ENCODE measurements at places on chromosomes 4 and X.

GRCh38 chr4:142959173-142959572 is 113.1 kb upstream of the INPP4B start:
- DNase-seq = no peak

DNA sequence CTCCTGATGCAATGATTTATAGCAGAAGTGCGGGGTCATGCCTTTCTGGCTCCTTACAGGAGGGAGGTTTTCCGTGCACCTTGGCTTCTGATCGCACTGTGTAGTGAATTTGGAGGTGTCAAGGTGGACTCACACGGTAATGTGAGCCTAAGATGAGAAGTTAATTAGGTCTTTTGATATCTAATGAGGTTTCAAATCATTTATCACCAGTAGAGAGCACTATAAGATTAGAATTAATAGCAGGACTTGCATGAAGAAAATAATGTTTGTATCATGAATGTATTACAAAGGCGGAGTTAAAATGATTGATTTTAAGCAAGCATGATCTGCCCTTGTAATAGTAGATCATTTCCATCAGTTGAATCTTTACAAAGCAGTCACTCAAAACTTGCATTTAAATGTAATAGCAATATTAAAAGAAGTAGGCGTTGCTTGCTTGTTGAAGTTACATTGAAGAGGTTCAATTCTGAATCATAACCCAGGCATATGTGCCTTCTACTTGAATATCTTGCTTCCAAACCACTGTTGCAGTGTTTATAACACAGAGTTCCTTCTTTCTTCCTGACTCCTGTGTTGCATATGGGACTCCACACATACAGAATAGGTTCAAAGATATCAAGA is 152.1 kb downstream of the FMR1NB start:
- no peak for DNase-seq

GRCh38 chr4:107592519-107592918 is 127.5 kb downstream of the PAPSS1 start:
- no peak for DNase-seq

DNA sequence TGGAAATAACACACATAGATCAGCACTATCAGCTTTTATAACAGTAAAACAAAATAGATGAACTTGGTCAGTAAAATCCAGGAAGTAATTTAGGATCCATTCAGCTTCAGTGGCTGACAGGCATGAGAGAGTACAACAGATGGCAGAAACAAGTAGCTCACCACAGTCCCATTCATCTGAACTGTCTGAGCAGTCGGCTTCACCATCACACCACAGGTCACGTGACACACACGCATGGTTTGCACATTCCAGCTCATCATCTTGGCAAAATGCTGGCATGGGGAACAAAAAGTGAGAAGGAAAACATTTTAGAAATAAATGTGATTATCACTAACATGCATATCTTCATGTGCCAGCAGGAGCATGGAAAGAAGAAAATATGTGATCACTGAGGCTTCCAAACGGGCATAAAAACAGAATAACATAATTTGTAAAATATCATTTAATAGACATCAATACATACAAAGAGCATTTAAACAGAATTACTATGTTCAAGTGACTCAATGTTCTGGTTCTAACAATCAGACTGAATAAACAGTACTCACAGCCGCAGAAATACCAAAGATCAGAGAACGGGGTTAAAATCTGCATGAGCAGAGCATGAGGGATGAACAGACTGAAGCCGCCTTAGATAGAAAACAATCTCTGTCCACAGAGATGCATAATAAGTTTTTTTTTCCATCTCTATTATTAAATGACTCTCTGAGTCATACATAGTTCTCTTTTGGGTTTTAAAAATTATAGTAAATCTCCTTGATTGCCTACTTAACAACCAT is 158.1 kb downstream of the ATP10D start:
- DNase-seq = no peak

DNA sequence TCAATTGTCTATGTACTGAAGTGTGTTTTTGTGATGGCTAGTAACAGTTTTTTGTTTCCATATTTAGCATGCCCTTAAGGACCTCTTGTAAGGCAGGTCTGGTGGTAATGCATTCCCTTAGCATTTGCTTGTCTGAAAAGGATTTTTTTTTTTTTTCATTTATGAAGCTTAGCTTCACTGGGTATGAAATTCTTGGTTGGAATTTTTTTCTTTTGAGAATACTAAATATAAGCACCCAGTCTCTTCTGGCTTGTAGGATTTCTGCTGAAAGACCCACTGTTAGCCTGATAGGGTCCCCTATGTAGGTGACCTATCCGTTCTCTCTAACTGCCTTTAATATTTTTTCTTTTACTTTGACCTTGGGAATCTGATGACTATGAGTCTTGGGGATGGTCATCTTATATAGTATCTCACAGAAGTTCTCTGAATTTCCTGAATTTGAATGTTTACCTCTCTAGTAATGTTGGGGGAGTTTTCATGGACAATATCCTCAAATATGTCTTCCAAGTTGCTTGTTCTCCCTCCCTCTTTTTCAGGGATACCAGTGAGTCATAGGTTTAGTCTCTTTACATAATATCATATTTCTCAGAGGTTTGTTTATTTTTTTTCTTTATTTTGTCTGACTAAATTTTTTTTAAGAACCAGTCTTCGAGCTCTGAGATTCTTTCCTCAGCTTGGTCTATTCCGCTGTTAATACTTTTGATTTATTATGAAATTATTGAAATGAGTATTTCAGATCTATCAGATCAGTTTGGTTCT is 157.1 kb upstream of the PGRMC2 start:
- DNase-seq = no peak

DNA sequence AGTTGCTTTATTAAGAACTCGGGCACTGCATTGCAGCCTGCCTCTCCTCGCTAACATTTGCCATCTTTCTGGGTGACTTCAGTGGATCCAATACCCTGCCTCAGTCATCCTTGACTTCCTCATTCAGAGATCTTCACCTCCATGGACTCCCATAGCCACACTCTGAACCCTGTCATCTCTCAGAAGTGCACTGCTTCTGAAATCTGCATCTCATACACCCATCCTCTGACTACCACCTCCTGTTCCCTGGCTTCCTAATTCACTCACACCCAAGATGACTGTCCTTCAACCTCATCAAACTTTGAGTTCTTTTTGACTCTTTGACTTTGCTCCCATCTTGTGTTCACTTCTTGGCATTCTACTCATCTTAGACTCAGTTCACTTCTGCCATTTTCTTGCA is 25.3 kb upstream of the CYBB start:
- DNase-seq = no peak

DNA sequence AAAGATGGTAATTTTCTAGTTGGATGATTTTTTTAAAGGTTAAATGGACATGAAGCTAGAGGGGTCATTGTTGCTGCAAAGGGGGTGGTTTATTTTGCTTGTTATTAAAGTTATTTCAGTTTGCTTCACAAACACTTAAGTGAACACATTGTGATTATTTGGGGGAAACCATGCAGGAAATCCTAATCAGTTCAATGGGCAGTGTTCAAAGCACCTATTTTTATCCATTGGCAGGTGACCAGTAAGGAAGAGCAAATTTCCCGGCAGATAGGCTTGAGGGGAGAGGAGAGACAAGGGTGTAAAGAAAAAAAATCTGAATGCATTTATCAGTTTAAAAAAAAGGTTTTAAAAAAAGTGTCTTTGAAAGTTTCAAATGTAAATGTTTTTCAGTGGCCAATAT is 17.6 kb downstream of the GPR174 start:
- no peak for DNase-seq

GRCh38 chrX:132443196-132444135 is 45.4 kb downstream of the MBNL3 start:
- DNase-seq = no peak

DNA sequence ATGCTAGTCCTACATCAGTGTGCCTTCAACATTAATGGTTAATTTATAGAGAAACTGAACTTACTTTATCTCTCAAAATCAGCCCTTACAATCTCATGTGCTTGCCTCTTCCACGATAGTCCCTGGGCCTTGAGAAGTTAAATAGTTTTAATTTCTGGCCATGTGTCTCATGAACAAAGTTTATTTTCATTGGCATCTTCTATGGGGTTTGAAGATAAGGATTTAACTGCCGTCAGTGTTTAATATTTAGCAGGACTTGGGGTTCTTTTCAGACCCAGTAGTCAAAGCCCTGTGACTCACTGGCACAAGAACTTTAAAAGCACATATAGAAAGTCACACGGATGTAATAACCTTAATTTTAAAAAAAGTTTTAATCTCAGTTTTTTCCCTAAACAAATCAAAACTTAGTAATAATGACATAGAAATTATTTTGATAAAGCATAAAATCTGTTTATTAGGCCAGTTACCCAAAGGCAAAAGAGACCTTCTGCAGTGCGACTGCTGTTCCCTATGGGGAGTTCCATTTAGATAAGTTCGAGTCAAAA is 10.1 kb upstream of the MPP1 start:
- no peak for DNase-seq

- no peak for DNase-seq
Measured at GRCh38 chr4:81039351-81039972, 9.0 kb downstream of the BMP3 start.
